Psoas muscle (tissue), 8 donors: ENCODE measurements at places on chromosomes 1 and 21. TPM values are rescaled to one million over a fixed set of nuclear protein-coding genes. Genes with fewer than 3 reads are reported as not detected.

DNA sequence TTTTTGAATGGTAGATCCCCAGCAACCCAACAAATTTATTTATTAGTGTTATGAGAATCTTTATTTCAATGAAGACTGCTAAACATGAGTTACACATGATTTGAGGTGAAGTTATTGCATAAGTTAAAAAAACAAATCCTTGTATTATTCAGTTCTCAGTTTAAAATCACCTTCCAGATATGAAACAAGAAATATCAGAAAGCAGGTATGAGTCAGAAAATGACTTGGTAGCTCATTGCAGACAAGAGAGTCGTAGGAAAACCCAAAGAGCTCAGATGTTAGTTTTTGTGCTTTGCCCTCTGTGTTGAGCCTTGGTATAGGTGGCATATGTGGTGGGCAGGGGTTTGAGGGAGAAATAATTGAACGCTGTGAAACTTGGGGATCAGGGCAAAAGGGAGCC is 339.4 kb downstream of the BRINP3 start:
- H3K27ac ChIP-seq, result no peak overlapping the region
- DNase-seq, result no peak
- H3K4me1 ChIP-seq, result no peaks in the 10 kb centered on the region
- no peaks in the 10 kb centered on the region for H3K27me3 ChIP-seq
- no peak overlapping the region for H3K4me3 ChIP-seq

The OR2AK2 gene
- total RNA-seq, result not detected

DNA sequence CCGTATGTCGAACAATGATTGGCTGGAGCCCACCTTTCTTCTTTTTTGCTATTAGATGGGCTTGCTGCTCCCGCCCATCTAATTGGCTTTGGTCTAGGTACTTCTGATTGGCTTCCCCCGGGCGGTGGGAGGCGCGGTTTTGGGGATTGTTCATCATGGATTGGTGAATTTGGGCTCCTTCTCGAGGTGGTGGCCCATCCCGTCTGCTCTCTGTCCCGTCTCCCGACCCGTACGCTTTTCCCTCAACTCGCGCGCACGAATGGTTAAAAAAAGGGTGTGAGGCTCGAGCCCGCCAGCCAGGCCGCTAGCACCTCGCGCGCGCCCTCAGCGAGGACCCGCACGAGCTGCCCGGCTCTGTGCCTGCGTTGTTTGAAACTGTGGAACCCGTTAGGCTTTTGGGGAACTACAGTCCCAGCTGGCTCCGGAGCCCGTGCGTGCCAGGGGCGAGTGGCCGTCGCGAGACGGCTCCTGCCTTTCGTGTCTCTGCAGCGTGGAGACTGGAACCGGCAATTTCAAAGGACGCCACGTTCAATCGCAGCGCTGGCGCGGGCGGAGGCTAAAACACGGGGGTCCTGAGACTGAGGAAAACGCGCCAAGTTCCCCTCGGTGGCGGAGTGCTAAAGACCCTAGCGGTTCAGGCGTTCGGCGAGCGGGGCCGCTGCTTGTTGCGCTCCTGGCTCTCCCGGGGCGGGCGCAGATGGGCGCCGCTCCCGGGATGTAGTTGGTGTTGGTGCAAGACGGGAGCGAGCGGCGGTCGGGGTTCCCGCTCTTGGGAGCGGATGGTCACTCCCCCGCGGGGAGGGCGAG is at the start of gene USP1:
Gene USP1, plus strand, starts transcription at position 584 of the 807 bp plus-strand sequence. CDS start 2,819 bp downstream, outside the sequence.
- H3K27me3 ChIP-seq, result no peaks in the 10 kb centered on the region
- H3K27ac ChIP-seq, result peak within 1 kb of the TSS; percentile 98
- peak; percentile 98 for DNase-seq
- H3K4me3 ChIP-seq, result peak within 1 kb of the TSS; percentile 84

- H3K27me3 ChIP-seq, result no peaks in the 10 kb centered on the region
- H3K4me1 ChIP-seq, result no peaks in the 10 kb centered on the region
- DNase-seq, result no peak
- H3K36me3 ChIP-seq, result no peaks in the 10 kb centered on the region
These were observed 74.9 kb upstream of the BEND5 start for GRCh38 chr1:48851638-48852037.

DNA sequence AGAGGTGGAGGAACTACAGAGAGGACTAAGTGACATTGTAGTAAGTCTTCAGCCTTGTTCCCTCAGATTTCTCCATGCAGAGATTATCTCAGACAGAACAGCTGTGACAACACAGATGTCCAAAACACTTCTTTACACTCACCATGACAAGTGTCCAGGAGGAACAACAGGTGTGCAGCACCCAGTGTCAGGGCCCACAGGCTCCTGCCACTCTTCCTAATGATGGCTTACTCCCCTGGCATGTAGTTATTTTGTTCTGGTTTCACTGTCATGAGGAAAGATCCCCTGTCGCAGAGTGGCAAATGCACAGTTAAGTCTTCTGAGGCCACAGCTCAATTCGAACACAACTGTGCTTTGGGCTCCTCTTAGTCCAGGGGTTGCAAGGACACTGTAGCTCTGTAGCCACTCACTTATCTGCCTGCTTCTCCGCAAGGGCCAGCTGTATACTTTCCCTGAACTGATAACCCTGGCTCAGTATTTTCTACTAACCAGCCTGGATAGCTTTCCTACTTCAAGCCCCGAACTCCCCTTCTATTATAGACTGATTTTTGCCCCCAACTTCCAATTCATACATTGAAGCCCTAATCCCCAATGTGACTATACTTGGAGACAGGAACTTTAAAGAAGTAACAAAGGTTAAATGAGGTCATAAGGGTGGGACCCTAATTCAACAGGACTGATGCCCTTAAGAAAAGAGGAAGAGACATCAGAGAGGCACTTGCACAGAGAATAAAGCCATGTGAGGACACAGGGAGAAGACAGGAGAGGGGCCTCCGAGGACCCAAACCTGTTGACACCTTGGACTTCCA is 11.1 kb downstream of the PDZK1 start:
- DNase-seq, result no peak
- no peaks in the 10 kb centered on the region for H3K4me1 ChIP-seq
- H3K27ac ChIP-seq, result no peak overlapping the region
- H3K4me3 ChIP-seq, result no peak overlapping the region

DNA sequence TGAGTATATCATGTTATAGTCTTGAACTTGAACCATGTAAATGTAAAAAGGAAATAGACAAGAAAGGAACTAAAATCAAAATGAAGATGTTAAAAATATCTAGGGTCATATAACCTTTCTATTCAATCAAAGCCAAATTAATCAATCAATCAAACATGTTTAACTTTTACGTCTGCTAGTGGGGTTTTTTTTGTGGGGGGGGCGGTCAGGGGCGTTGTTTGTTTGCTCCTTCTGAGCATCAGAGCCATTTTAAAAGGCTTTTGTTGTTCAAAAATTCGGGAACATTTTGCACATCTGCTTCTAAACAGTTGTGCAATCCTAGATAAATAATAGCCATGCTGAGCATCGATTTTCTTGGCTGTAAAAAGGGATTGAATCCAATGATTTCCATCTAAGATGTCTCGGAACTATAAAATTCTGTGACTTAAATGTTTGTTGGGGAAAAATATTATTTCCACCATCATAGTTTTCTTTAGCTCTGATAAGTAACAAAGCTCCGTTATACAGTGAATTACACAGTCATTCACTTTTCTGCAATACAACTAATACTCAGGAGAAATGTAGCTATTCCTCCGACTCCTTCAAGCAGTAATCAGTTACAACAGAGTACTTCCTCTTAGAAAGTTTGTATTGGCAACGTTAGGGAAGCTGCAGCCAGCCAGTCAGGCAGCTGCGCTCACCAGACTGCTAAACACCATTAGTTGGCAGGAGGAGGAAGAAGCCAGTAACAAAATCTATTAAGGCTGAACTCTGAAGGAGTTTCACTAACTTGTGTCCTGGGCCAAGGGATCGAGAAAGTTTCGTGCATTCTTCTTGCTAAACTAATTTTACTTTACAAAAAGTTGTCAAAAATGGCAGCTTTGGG is 2.2 kb downstream of the SPATA6 start:
- H3K36me3 ChIP-seq, result no peaks in the 10 kb centered on the region
- H3K4me1 ChIP-seq, result peaks cover 13% of the 10 kb centered on the region
- DNase-seq, result peak; percentile 50
- H3K27me3 ChIP-seq, result no peaks in the 10 kb centered on the region
- H3K4me3 ChIP-seq, result peak overlapping the region; percentile 84

DNA sequence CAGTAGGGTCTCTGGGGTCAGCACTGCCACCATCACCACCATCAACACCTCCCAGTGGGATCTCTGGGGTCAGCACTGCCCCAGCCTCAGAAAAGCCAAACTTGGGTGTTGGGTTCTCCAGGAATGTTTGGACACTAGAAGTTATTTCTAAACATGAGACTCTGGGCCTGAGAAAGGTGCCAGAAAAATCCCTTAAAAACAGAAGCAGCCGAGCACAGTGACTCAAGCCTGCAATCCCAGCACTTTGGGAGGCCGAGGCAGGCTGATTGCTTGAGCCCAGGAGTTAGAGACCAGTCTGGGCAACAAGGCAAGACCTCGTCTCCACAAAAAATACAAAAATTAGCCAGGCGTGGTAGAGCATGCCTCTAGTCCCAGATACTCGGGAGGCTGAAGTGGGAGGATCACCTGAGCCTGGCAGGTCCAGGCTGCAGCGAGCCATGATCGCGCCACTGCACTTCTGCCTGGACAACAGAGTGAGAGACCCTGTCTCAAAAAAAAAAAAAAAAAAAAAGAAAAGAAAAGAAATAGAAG is 470 bp downstream of the PTAFR start:
- peak overlapping the region; percentile 36 for H3K4me3 ChIP-seq
- H3K27ac ChIP-seq, result no peak overlapping the region
- H3K36me3 ChIP-seq, result no peaks in the 10 kb centered on the region
- H3K27me3 ChIP-seq, result no peaks in the 10 kb centered on the region
- H3K4me1 ChIP-seq, result no peaks in the 10 kb centered on the region

GRCh38 chr1:94463765-94464330 is 45.7 kb downstream of the ABCD3 start:
- no peak for DNase-seq
- H3K27me3 ChIP-seq, result no peaks in the 10 kb centered on the region
- H3K36me3 ChIP-seq, result peaks cover 56% of the 10 kb centered on the region
- H3K4me1 ChIP-seq, result no peaks in the 10 kb centered on the region
- no peak overlapping the region for H3K4me3 ChIP-seq
- H3K27ac ChIP-seq, result no peak overlapping the region

GRCh38 chr1:59917026-59917784 is 9.4 kb downstream of the CYP2J2 start:
- H3K27me3 ChIP-seq, result no peaks in the 10 kb centered on the region
- H3K4me3 ChIP-seq, result no peak overlapping the region
- DNase-seq, result no peak
- peaks cover 10% of the 10 kb centered on the region for H3K36me3 ChIP-seq

The OPTC gene
- not detected for total RNA-seq

GRCh38 chr1:217525773-217526490 is 105.0 kb downstream of the GPATCH2 start:
- no peaks in the 10 kb centered on the region for H3K4me1 ChIP-seq
- H3K4me3 ChIP-seq, result no peak overlapping the region
- no peak overlapping the region for H3K27ac ChIP-seq

DNA sequence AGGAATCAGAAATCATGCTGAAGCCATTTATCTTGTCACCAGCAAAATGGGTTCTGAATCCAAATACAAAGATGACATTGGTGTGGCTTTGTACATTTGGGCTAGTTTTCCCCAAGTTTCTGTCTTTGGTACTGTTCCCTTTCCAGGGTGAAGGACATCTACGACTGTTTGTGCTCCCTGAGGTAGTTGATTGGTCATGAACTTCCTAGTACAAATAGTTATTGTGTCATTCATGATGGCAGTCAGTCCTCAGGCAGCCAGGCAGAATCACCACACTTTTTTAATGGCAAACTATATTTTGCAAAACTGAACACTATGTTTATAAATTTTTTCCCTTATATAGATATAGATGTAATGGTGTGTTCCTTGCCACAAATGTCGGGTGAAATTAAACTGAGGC is 46.0 kb downstream of the CEP350 start:
- no peaks in the 10 kb centered on the region for H3K27me3 ChIP-seq
- no peak overlapping the region for H3K27ac ChIP-seq
- no peak for DNase-seq
- no peak overlapping the region for H3K4me3 ChIP-seq

- H3K27ac ChIP-seq, result no peak overlapping the region
- no peaks in the 10 kb centered on the region for H3K36me3 ChIP-seq
- H3K4me1 ChIP-seq, result no peaks in the 10 kb centered on the region
- H3K4me3 ChIP-seq, result peak overlapping the region; percentile 72
- DNase-seq, result no peak
- no peaks in the 10 kb centered on the region for H3K27me3 ChIP-seq
These were observed 2.5 kb downstream of the BACE2 start for GRCh38 chr21:41170442-41170841.

DNA sequence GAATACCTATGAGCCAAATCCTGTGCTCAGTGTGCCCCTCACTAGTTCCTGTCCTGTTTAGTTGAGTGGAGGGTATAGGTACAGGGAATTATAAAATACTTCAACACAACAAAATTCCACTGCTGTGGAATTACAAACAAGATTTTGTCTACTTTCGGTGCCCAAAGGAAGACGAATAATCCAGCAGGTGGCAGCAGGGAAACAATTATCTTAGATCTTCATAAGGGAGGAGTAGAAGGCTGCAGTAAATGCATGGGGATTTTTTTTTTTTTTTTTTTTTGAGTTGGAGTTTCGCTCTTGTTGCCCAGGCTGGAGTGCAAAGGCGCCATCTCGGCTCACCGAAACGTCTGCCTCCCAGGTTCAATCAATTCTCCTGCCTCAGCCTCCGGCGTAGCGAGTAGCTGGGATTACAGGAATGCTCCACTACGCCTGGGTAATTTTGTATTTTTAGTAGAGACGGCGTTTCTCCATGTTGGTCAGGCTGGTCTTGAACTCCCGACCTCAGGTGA is 2.0 kb upstream of the PIP5K1A start:
- no peak for DNase-seq
- H3K36me3 ChIP-seq, result no peaks in the 10 kb centered on the region
- H3K27ac ChIP-seq, result peak overlapping the region; percentile 70
- no peaks in the 10 kb centered on the region for H3K27me3 ChIP-seq
- H3K4me1 ChIP-seq, result peaks cover 27% of the 10 kb centered on the region

The SPRR2F gene
- total RNA-seq, result not detected

The MMEL1 gene
- not detected for total RNA-seq

DNA sequence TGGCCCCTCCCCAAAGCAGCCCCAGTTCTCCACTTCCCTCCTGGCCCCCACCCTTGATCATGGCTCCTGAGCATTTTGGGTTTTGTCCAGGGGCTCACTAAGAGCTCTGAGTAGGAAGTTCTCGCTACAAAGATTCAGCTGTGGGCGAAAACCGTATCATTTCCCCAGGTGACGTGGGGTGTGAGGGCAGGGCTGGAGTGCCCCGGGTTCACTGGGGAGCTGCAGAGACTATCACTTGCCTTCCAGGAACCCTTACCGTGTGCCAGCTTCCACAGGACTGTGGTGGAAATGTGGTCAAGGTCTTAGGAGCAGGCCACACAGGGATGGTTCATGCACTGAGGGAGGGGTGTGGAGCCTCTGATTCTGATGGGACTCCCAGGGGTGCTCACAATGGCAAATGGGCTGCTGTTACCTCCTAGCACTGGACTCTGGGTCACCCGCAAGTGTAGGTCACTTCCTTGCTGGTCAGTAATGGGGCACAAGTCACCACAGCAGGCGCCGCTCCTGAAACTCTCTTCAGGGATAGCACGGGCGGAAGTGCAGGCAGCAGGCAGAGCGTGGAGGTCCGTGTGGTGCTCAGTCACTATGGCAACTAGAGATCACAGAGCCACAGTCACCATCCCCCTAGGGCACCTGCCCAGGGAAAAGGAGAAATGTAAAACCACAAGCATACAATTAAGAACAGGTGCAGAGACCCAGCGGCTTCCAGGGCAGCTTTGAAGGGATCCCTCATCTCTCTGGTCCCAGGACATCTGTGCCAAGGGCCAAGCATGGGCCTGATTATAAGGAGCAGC is 35.4 kb downstream of the RSPH1 start:
- H3K36me3 ChIP-seq, result no peaks in the 10 kb centered on the region
- no peaks in the 10 kb centered on the region for H3K4me1 ChIP-seq
- DNase-seq, result no peak
- no peak overlapping the region for H3K27ac ChIP-seq

The GBP1 gene
- total RNA-seq, result 3.9 TPM

The DOP1B gene
- total RNA-seq, result 13.6 TPM
